ENCODE measurements at places on chromosomes 12 and 14.

GRCh38 chr12:21962236-21962635, 21.0 kb upstream of the ABCC9 start:
- no peak for DNase-seq

- DNase-seq = no peak
Measured at GRCh38 chr12:89825591-89826449, 117.2 kb upstream of the ATP2B1 start.

GRCh38 chr12:78062786-78063185, 232.1 kb downstream of the NAV3 start:
- peak; percentile 4 for DNase-seq

GRCh38 chr12:39365364-39366001, 77.4 kb downstream of the KIF21A start:
- DNase-seq = no peak

- no peak for DNase-seq
Measured at GRCh38 chr12:116633476-116633875, 74.3 kb downstream of the MAP1LC3B2 start.

GRCh38 chr12:79747274-79747673, 56.5 kb upstream of the PAWR start:
- no peak for DNase-seq

DNA sequence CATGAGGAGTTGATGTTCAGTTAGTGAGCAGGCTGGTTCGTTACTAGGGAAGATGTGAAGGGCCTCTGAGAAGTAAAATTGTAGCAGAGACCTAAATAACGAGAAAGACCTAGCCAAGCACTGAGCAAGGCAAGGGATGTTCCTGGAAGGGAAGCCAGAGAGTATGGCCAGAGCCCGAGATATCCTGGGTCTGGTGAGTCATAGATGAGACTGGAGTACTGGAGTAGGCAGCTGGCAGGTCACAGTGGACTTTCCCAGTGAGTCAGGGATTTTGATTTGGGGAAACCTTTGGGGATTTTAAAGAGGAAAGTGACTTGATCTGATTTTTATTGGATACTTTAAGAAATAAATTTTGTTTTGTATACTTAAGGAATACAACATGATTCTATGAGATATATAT, 369.0 kb downstream of the DIO2 start:
- no peak for DNase-seq

GRCh38 chr12:46296822-46297221, 28.0 kb upstream of the SLC38A1 start:
- no peak for DNase-seq

GRCh38 chr14:73333031-73333430, 95.7 kb downstream of the PAPLN start:
- DNase-seq = no peak

DNA sequence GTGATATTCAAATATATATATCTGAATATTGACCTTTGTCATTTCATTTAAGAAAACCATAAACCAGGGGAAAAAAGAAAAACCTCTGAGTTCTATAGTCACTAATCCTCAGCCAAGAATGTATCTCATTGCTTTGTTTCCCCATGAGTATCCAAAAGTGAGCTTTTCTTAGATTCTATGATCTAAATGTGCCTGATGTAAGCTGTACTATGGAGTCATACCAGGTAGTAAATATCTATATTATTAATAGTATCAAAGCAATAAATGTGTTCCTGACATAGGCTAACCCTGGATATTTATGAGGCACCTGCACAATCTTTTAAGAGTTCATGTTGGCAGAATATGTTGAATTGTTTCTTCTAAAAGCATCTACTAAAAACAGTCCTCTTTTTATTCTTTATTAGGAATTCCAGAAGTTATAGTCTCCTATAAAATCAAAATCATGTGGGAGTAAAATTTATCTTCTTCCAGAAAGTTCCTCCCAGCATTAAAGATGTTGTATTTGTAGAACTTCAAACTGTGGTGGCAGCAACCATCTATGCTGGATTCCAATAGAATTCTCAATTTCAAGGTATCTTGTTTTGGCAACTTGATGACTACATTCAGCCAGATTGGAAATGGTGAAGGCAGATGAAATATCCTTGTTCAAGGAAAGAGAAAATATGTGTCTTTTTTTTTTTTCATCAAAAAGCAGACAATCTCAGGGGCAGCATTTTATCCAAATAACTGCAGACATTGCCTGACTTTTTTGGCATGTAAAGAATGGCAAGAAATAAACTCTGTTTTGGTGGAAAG, 139.7 kb upstream of the RASSF8 start:
- DNase-seq = no peak

- DNase-seq = no peak
Measured at GRCh38 chr12:96882862-96883261, 24.2 kb upstream of the NEDD1 start.

- DNase-seq = no peak
Measured at GRCh38 chr14:24098927-24099813, 5.1 kb downstream of the PCK2 start.

GRCh38 chr14:59284059-59284458, 95.6 kb downstream of the DAAM1 start:
- DNase-seq = no peak

- no peak for DNase-seq
Measured at GRCh38 chr14:44149597-44149996, 357.5 kb downstream of the FSCB start.

DNA sequence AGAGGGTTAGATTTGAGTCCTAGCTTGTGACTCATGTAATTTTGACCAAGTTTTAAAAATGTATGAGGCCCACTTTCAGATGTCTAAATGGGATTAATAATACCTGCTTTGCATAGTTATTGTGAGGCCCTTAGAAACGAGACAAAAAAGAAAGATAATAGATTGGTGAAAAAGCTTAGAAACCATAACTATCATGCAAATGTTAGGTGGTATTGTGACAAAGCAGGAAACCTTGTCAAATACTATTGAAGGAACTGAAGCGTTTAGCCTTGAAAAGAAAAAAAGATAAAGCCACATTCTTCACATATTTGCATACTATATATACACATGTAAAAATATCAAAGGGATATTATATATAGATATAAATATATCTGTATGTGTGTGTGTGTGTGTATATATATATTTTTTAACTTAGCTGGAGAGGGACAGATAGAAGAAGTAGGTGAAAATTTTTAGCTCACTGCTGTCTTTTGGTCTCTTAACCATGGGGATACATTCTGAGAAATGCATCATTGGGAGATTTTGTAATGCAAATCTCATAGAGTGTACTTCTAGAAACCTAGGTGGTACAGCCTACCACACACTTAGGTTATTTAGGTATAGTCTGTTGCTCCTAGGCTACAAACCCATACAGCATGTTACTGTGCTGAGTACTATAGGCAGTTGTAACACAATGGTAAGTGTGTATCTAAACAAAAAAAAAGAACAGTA, 270.3 kb downstream of the CCDC91 start:
- DNase-seq = no peak

- DNase-seq = no peak
Measured at GRCh38 chr14:77324816-77325745, 4.2 kb downstream of the GSTZ1 start.

DNA sequence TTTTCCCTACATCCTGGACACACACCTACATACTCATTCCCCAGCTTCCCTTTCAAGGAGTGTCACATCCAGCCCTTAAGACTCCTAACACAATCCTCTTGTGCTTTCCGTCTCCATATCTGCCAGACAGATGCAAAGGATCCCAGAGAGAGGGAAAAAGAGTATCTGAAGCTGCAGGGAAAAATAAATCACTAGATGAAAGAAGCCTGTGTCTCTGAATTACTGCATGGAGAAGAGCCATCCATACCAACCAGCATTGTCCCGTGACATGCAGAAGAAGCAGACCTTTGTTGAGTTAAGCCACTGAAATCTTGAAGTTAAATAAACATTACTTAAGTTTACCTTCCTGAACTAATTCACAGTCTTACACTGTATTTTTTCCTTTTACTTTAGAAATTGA, 54.6 kb downstream of the GTF2A1 start:
- no peak for DNase-seq

DNA sequence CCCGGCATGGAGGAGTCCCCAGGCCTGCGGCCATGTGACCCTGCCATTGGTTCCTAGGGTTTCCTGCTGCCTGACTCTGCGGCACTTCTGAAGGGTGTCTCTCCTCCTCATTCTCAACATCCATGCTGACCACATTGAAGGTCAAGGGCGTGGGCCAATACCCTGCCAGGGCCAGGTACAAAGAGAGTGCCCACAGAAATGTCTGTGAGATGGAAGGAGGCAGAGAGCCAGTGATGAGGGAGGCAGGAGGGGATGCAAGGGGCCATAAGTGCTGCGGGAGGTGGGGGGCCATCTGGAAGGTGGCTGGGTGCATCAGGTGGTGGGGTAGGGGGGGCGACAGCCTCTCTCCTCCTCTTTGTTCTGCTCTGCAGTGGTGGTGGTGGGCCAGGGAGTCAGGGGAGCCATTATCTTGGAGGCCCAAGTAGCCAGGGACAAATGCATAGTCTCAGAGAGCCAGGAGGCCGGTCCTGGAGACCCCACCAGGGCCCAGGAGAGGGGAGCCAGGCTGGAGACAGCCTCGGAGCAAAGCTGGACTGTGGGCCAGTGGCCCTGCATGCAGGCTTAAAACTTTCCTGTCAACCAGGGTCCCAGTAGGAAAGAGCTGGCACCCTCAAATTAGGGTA, 13.0 kb upstream of the CDC42BPB start:
- no peak for DNase-seq

GRCh38 chr12:120079411-120080400, 36.8 kb downstream of the RAB35 start:
- DNase-seq = no peak

- DNase-seq = no peak
Measured at GRCh38 chr14:37591941-37592481, 3.0 kb downstream of the FOXA1 start.

GRCh38 chr12:63317880-63318279, 166.9 kb upstream of the AVPR1A start:
- no peak for DNase-seq

DNA sequence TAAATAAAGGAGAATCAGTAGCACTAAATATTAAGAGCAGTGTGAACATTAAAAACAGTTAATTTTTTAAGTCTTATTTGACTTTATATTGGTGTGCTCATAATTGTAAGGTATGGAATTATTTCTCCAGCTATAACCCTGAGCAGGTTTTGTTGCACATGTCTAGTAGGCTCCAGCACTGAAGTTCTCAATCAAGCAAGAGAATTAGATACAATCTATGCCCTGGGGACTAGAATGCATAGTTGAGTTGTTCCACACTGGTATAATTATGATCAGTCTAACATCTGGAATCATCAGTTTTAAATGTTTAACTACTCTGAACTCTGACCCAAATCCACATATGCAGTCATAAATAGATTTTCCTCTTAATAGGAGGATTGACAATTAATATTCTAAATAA, 257.8 kb upstream of the ARHGAP5 start:
- DNase-seq = no peak

DNA sequence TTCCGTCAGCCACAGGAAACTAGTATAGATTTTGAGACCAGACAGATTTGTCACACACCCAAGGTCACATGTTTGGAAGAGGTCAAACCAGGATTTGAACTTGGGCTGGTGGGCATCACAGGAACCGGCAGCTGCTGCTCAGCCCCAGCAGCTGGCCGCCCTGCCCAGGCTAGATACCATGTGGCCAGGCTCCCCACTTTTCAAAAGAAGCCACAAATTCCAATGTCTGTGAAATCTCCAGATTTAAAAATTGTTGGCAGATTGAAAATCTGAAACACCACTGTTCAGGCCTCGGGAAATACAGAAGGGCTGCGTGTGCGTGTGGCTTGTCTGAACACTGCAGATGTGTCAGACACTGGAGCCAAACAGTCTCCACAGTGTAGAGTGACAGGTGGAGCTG, 30.4 kb downstream of the MMAB start:
- no peak for DNase-seq

All from forelimb muscle (tissue), 1 donor.